ENCODE measurements at places on chromosomes 5 and 9. TPM values are rescaled to one million over a fixed set of nuclear protein-coding genes. Genes with fewer than 3 reads are reported as not detected.

Gene MYMK
- not detected for total RNA-seq

Gene DRD1
- 0.44 TPM for total RNA-seq

Gene LMX1B
- total RNA-seq: not detected

Gene CDX1
- total RNA-seq: 0.57 TPM

All from placental pericyte (primary cell).